ENCODE measurements at places on chromosomes 2 and 18.

GRCh38 chr2:196376984-196377877 lies 205.9 kb upstream of the STK17B start:
- DNase-seq, result peak; percentile 77

GRCh38 chr2:735670-736218 lies 58.5 kb upstream of the TMEM18 start:
- no peak for DNase-seq

GRCh38 chr2:157404363-157404762 lies 39.5 kb downstream of the CYTIP start:
- no peak for DNase-seq

- peak; percentile 59 for DNase-seq
Observed at GRCh38 chr18:63131106-63131958, 188.2 kb downstream of the BCL2 start.

DNA sequence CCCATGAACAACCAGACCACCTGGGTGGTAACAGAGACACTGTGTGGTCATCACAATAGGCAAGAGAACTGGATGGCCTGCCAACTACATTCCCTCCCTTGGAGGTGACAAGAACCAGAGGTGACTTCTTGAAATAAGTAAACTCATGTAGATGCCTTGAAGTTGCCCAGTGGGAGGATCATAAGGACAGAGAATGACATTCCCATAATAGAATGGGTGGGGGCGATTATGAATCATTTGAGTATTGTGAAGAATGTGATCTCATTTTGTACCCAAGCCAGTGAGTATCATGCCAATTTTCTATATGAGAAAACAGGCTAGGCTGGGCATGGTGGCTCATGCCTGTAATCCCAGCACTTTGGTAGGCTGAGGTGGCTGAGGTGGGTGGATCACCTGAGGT lies 211.4 kb upstream of the GYPC start:
- no peak for DNase-seq

- peak; percentile 30 for DNase-seq
Observed at GRCh38 chr2:96116424-96116878, at the start of gene ADRA2B. TSS of gene ADRA2B (minus strand) at chr2:96116571. CDS start at chr2:96116149, 422 bp downstream.

- no peak for DNase-seq
Observed at GRCh38 chr2:128752691-128753263, 434.1 kb upstream of the HS6ST1 start.

- no peak for DNase-seq
Observed at GRCh38 chr2:105592288-105592687, 152.4 kb upstream of the NCK2 start.

DNA sequence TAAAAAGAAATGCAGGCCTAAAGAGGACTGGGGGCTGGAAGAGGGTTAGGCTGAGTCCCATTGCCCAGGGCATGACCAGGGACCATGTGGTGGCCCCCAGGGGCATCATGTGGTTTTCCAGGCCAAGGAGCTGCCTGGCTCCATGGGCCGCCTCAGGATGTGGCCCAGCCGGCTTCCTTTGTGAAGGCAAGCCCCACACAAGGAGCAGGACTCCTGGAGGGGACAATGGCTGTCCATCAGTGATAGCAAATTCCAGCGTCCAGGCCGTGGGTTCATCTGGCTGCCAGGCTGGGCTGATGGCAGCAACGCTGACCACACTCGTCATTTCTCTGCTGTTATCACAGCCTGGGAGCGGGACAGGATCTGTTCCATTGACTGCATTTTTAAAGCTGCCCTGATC lies 82.5 kb downstream of the GBX2 start:
- no peak for DNase-seq

- no peak for DNase-seq
Observed at GRCh38 chr2:9166579-9167377, 39.8 kb upstream of the ASAP2 start.

DNA sequence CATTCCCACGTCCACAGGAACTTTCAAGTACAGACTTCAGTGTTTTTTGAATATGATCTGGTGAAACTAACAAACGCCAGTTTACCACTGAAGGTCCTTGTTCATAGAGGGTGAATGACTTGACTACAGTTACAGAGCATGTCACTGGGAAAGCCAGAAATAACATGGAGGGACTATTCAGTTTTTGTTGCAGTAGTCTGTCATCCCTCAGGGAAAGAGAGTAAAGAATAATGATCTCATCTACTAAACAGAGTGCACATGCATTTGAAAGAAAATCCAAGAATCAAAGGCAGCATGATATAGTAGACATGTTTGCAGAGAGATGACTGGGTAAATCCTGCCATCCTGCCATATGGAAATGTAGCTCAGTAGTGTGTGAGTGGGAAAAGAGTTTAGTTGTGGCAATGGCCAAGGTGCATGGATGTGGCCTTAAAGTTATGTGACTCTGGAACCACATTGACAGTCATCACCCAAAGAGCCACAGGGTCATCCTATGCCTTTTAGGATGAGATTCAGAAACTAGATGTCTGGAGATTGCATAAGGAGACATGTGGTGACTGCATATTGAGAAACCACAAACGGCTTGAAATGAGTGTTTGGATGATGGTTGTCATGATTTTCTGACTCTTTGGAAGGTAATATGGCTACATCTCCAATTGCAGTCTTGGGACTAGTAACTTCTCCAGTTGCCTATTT lies 125.3 kb upstream of the ZEB2 start:
- DNase-seq, result peak; percentile 50

- no peak for DNase-seq
Observed at GRCh38 chr18:62371436-62371835, 46.3 kb downstream of the TNFRSF11A start.

DNA sequence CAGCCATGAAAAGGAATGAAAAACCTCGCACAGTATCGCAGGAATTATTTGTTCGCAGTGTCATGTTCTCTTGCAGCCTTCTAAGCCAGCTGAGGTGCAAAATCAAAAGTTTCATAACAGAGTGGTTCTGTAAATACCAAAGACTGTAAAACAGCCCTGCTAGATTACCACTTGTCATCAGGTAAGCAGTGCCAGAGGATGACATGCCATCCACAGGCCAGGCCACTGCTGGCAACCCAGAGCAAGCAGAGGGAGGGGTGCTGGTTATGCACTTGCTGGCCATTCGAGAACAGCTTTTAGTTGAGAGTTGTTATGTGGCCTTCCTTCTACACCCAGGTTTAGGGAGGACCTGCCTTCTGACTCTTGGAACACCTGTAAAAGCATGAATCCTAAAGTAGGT lies 114.3 kb upstream of the MGAT5 start:
- no peak for DNase-seq

GRCh38 chr18:7248877-7249276 lies 18.0 kb downstream of the LRRC30 start:
- DNase-seq, result no peak

DNA sequence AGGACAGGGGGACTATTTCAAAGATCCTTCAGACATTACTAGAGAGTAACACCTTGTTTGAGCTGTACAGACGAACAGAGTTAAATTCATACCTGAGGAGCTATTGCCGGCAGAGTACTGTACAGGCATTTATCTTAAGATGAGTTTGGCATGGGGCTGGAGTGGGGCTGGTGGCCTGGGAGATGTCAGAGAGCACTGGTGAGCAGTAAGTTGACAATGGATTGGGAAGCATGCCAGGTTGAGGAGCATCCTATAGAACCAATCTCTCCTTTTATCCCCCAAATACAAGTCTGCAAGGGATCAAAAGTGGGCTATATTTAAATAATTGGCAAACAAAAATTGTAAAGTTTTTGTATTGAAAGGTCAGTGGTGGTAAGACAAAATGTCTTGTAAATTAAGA lies 58.6 kb downstream of the ADCYAP1 start:
- DNase-seq, result no peak

DNA sequence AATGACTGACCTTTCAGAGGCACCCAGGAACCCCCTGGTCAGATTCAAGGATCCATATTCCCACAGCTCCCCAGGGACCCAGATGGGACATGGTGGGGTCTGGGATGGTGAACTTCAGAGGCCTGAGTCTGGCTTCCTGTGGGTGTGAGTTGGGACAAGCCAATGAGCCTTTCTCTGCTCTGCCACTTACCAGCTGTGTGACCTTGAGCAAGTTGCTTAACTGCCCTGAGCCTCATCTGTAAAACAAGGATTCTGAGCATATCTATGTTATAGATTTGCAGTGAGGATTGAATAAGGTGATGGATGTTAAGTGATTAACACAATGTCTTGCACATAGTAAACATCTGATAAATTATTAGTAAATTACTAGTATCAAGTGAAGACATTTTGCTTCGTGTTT lies 6.4 kb downstream of the ABCG8 start:
- no peak for DNase-seq

DNA sequence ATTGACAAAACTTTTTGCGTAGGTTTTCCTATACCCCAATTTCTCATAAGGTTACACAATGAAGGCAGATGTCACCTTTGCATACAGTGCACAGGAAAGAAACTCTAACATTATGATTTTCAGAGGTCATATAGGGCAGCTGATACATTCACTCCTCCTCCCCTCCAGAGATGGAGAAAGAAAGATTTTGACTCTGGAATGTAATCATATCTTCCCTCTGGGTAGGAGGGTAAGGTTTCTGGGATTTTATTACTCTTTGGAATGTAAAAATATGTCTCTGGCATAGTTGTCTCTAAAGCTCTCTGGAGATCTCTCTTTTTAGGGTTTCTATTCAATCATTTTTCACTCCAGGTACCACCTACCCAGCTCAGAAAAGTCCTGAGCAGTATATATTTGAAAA lies 398.3 kb downstream of the GPD2 start:
- no peak for DNase-seq

DNA sequence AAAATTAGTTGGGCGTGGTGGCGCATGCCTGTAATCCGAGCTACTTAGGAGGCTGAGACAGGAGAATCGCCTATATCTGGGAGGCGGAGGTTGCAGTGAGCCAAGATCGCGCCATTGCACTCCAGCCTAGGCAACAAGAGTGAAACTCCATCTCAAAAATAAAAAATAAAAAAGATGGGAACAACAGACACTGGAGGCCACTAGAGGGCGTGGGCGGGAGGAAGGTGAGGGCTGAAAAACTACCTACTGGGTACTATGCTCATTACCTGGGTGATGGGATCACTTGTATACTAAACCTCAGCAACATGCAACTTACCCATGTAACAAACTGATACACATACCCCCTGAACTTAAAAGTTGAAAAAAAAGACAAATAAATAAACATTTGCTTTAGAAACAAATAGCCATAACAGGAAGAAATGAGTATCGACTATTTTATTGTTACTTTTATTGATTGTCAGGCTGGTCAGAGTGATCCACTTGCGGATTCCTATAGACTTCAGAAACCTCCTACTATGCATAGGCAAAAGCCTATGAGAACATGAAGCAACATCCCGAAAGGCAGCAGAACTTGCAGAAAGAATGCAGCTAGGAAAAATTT lies 61.0 kb downstream of the TMEM163 start:
- DNase-seq, result no peak

DNA sequence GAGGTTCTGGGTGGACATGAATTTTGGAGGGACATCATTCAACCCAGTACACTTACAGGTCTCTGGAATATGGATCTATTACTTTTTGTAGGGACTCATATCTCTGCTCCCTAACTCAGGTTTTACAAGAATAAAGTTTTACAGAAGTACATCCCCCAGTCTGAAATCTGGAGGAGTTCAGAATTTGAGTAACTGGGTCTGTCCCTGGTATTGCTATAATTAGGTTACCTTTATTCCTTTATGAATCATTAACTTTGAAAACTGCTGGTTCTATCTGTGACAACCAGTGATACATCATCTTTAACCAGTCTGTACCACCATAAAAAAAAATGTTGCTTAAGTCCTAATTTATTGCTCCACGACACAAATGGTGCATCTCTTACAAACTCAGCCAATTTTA lies 59.9 kb downstream of the INSIG2 start:
- no peak for DNase-seq

- DNase-seq, result no peak
Observed at GRCh38 chr2:197035002-197035401, 108.5 kb upstream of the PGAP1 start.

GRCh38 chr18:14179306-14179705 lies 47.1 kb upstream of the ZNF519 start:
- DNase-seq, result no peak

DNA sequence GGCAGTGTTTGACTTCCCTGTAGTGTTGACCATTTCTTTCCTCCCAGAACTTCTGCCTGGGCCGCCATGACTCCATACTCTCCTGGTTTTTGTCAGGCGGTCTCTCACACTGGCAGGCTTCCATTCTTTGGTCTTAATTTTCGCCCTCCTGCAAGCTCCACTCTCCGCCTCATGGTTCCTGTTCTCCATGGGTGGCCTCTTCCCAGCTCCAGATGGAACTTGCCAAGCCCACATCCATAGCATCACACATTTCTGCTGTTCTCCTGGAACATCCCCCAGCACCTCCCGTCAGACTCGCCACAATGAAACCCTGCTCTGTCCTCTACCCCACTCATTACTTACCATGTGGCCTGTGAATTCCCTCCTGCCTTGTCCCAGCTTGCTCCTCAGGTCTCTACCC lies 896 bp upstream of the AFF3 start:
- DNase-seq, result no peak

DNA sequence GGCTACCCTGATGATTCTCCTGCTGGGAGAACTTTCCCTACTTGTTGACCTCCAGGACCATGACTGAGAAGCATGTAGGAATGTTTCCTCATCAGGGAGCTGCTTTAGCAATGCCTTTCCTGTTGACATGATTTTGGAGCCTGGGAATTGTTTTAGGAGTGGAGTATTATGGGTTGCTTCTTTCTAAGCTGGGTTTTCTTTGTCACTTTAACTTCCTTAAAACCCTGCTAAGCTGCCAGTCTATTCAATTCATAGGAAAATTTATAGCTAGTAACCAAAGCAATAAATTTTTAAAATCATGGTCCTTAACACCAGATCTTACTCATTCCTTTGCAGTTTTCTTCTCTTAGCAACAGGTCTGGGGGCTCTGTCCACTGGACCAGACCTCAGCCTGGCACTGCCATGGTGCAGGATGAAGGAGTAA lies 125.6 kb upstream of the TACR1 start:
- no peak for DNase-seq

- no peak for DNase-seq
Observed at GRCh38 chr2:160005908-160006307, 56.5 kb downstream of the PLA2R1 start.

GRCh38 chr18:8975624-8976023 lies 126.9 kb upstream of the NDUFV2 start:
- DNase-seq, result no peak

GRCh38 chr2:119112770-119113488 lies 45.6 kb downstream of the C1QL2 start:
- no peak for DNase-seq

GRCh38 chr2:239692362-239692851 lies 291.6 kb upstream of the HDAC4 start:
- DNase-seq, result no peak

Data from fibroblast of skin of back (primary cell).